ENCODE measurements at places on chromosomes 4 and X.

DNA sequence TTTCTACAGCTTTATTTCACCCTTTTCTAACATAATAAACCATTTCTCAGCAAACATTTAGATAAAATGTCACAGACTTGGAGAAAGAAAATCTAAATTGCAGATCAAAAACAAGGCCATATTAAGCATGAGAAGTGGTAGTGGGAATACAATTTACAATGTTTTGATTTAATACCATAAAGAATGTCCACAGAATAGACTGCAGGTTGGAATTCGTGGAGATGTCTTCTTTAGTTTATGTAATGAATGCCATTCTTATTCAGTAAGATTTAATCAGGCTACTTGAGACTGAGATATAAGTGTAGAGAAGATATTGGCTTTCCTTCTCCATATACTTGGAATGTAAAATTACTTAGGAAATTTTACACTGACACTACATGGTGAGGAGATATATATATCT lies 91.9 kb upstream of the ZFP42 start:
- DNase-seq = no peak

DNA sequence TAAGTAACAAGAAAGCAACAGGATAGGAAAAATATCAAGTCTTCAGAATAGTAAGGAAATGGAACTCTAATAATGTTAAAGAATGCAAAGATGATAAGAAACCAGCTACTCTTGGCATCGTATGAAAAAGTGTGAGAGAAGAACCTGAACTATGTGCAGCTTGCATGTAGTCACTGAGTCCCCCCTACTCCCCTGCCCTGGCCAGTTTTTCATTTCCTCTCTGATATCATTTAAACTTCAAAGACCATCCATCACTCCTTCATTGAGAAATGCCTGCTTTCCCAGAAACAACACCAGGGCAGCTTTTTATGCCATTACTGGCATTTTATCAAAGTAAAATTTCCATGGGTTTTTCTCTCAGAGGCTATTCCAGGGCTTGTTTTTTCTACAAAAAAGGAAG lies 28.1 kb downstream of the INPP4B start:
- DNase-seq = no peak

DNA sequence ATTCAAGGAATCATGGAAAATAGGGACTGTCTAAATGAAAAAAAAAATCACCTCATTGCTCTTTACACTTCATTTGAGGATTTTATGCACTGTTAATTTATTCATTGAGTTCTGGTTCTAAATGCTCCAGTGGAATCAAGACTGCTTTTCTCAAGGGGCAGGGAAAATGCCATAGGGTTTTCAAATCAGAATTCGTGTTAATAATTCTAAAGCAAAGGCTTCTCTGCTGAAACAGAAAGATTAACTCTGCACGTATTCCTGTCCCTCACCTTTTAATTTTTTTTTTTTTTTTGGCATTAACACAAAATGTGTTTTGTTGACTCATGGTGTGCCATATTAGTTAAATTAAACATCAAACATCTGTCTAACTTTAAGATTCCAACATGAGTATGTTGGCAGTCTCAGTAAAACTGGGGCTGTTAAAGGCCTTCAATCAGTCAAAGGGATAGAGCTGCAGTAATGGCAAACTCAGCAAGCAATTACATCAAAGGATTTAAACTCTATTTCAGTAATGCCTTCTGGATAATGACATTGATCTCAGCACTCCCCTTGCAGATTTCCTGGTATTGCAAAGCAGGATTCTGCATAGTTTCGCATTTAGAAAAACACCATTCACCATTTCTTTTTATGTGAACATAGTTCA lies 878.1 kb downstream of the RAPGEF2 start:
- no peak for DNase-seq

- DNase-seq = no peak
Observed at GRCh38 chr4:71833232-71833900, 49.5 kb upstream of the GC start.

DNA sequence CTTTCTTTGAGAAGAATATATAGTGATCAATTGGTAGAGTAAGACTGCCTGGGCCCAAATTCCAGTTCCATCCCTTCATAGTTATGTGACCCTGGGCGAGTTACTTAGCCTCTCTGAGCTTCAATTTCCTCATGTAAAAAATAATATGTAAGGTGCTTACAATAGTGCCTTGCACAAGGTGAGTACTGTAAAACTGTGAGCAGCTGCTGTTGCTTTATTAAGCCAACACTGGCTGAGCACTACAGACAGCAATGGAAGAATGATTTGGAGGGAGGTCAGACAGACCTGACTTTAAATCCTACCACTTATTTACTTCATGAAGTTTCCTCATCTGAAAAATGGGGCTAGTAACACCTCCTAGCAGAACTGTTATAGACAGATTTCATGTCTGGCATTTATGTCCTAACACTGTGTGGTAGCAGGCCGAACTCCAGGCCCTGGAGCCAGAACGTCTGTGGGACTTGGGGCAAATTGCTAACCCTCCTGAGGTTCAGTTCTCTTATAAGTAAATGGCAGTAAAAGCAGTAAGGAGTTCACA lies 53.8 kb downstream of the RNF150 start:
- no peak for DNase-seq

DNA sequence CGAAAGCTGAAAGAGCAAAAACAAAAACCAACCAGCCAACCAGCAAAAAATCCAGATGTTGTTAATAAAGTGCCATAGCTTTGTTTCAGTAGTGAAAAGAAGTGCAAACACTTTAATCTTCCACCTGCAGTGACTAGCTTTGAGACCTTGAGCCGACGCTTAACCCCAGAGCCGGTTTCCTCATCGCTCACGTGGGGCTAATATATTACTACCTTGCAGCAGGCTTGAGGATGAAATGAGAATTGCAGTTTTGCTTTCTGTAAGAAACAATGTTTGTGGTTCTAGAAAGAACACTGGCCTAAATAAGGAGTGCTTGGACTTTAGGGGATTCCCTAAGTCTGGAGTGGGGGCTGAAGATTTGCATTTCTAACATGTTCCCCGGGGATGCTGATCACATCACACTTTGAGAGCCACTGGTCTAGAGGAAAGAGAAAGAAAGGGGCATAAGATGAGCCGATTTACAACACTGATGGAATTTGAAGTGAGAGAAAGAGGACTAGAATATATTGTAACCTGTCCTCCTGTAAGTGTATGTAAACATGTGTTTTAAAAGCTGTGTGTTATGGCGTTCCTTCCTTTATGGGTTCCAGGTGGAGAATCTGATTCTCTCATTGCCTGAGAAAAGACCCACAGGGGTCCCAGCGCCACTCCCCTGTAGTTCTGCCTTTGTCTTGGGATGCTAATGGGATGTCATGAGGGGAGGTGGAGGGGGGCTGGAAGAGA lies 1.4 kb downstream of the FGF2 start:
- DNase-seq = no peak

DNA sequence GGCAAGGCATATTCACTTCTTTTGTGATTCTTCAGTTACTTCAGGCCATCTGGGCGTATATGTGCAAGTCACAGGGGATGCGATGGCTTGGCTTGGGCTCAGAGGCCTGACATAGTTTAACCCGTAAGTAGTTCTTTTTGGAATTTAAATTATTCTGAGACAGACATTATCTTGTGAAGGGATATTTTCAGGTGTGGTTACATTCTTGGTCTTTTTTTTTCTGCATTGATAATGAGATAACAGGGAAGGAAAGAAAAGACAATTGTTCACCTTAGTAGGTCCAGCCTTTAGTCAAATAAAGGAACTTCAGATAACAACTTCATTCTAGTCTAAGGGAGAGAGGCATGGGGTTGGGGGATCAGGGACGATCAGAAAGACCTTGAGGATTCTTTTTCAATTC lies 74.8 kb downstream of the TEX13C start:
- DNase-seq = no peak

GRCh38 chrX:86148024-86148511 lies at the start of gene DACH2:
DACH2 (plus strand) TSS chrX:86148451.
- DNase-seq = peak; percentile 2

DNA sequence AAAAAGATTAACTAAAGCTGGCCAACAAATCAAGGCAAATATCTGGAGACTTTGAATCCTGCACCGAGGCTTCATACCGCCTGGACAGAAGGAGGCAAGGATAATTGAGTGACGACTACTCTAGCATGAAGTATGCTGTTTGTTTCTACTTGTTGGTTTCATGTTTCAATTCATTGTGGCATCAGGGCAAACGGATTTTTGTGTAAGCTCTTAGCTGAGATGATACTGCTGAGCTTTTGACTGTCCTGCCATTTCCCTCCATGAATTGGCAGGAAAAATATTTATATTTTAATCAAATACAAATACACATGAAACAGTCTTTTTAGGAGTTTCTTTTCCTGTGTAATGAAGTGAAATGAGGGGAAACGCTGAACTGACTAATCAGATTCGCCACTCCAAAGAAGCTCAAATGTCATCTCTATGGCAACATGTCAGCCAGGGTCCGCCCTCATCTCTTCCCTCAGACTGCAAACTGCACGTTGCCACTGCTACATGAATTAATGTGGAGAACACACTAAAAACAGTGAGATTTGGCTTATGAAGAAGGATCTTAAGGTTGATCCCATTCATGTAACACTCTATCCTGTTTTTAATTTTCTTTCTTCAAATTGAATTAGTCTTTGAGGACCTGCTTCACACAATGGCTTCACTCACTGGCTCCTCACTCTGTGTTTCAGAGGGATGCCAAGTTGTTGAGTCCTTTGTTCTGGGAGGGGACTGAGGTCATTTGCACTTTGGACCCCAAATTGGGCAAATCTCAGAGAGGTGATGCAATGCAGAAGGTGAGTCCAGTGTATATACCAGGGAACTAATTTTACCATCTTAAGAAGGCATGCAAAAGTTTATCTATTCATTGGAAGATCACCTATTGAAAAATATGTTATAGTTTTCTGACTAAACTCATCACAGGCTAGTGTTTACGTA lies 149.6 kb upstream of the MID1 start:
- DNase-seq = peak; percentile 56

DNA sequence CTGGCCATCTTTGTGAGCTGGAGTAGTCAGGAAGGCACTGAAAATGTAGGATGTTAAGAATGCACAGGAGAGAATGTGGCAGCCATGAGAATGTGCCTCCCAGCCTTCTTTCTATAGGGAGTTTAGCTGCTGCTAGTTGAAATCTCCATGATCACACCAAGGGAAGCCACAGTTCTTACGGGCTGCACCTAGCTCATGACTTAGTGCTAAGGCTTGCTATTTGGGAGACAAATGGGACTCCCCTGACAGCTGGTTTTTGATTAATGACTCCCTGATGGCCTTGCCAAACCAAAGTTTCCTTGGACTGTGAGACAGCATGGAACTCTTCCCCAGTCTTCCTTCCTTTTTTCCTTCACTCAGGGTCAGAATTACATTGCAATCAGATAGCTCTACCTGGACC lies 9.2 kb downstream of the CTSO start:
- DNase-seq = no peak

- DNase-seq = no peak
Observed at GRCh38 chr4:10917566-10917965, 233.0 kb upstream of the CLNK start.

GRCh38 chrX:129600981-129601424 lies 53.8 kb downstream of the APLN start:
- DNase-seq = peak; percentile 4

DNA sequence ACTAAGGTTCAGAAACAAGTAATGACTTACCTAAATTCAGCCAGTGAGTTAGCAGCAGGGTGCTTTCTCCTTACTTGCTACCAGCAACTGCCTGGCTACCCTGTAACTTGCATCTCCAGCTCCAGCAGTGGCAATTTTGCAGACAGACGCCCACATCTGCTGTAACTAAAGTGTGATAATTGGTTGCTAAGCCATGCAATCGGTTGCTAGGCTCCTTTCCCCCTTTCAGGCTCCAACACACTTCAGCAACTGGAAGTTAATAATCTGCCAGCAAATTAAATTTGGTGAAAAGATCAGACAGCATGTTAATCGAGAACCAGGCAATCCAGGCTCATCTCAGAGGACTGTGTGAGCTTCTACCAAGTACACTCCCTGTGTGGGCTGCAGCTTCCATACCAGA lies 24.2 kb upstream of the ARHGEF9 start:
- no peak for DNase-seq

- DNase-seq = no peak
Observed at GRCh38 chr4:55385201-55385649, 10.5 kb upstream of the TMEM165 start.

DNA sequence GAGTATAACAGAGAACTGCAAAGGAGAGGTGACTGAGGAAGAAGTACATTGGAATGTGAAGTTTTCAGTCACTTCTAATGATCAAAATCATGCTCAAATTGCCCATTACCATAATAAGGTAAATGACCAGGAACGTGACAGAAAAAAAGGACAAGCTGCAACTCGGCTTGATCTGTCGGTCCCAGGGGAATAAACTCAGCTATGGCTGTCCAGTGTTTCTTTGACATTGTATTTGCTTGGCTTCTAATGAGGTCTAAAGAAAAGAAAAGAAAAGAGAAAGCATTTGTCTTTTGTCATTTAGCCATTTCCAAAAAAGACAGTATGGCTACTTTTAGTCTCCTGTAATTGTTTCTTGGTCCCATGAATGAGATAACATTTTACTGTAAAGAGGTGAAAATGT lies 25.2 kb downstream of the PHOX2B start:
- no peak for DNase-seq

DNA sequence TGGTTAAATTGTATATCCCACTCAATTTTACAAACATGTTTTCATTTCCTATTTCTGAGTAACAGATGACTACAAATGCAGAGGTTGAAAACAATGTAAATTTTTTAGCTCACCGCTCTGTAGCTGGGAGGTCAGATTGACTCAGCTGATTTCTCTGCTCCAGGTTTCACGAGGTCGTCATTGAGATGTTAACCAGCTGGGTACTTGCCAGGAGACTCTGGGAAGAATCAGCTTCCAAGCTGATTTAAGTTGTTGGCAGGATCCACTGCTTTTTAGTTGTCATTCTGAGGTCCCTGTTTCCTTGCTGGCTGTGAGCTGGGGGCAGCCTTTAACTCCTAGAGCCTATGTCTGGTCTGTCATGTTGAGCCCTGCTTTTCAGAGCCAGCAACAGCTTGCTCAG lies 864.3 kb upstream of the AGA start:
- no peak for DNase-seq

DNA sequence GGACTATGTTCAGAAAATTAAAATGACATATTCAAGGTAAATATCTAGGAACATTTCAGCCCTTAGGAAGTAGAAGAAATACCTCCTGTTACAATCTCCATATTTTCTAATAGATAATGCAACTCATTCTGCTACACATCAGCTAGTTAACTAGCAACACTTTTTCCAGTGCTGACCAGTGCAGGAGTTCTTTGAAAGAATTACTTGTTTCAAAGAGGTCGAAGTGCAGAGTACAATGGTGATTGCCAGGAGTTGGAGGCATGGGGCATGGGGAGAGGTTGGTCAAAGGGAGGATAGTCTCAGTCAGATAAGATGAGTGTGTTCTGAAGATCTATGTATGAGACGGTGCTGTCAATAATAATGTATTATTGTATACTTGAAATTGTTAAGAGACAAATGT lies 53.1 kb downstream of the MTNR1A start:
- no peak for DNase-seq

DNA sequence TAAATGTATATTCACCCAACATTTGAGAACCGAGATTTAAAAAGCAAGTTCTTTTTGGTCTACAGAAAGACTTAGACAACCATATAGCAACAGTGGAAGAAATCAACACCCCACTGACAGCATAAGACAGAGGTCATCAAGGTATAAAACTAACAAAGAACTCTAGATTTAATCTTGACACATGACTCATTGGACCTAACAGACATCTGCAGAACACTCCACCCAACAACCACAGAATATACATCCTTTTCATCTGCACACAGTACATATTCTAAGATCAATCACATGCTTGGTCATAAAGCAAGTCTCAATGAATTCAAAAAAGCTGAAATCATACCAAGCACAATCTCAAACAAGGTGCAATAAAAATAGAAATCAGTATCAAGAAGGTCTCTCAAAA lies 65.8 kb downstream of the SPIN4 start:
- DNase-seq = no peak

All from NCI-H2107 (cell line).